ENCODE measurements at places on chromosomes 6 and 20. TPM values are rescaled to one million over a fixed set of nuclear protein-coding genes. Genes with fewer than 3 reads are reported as not detected.

Gene CST5
- total RNA-seq: 8.2 TPM

Gene PACRG
- total RNA-seq: 6.1 TPM

Gene ABHD16B
- total RNA-seq: not detected

Gene ITPR3
- total RNA-seq: 38.1 TPM

Gene NR2E1
- total RNA-seq: 0.61 TPM

Gene ADTRP
- 0.22 TPM for total RNA-seq

Gene KIF6
- 4.2 TPM for total RNA-seq

Gene CLPSL2
- not detected for total RNA-seq
